ENCODE measurements at places on chromosomes 6 and 20. TPM values are rescaled to one million over a fixed set of nuclear protein-coding genes. Genes with fewer than 3 reads are reported as not detected.

GRCh38 chr20:20621195-20621594, 91.2 kb downstream of the RALGAPA2 start:
- DNase-seq = no peak

GRCh38 chr6:83273596-83273995, 80.4 kb downstream of the RWDD2A start:
- no peak for DNase-seq

Gene PKIB
- polyA plus RNA-seq = 1.5 TPM

Gene ULBP3
- polyA plus RNA-seq = 9.7 TPM
